ENCODE measurements at places on chromosomes 1 and 21.
A peak's percentile ranks its signal among the peaks of the same experiment; 100 is the strongest.

DNA sequence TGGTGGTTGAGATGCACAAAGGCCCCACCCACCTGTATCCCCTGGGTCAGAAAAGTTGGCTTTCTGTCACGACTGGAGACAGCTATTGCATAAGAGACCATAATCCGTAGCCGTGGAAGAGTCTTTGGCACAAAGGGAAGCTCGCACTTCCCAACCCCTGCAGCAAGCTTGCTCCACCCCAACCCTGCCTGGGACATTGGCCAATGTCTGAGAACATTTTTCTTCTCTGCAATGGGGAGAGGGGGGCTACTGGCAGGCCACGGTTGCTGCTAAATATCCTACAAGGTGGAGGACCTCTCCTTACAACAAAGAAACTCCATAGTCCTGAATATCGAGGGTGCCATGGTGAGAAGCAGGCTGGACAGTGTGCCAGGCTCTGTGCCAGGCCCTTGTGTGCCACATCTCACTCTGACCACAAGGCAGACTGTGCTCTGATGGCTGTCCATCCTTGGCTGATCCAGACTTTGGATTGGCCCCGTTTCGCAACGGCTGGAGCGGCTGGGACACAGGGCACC, 104.1 kb downstream of the CSMD2 start:
- DNase-seq = no peak

GRCh38 chr1:97270508-97271307, 549.1 kb downstream of the PTBP2 start:
- no peak for DNase-seq

- no peak for DNase-seq
Measured at GRCh38 chr21:45951676-45952075, 29.9 kb upstream of the COL6A1 start.

- DNase-seq = peak; percentile 80
Measured at GRCh38 chr1:25609921-25610320, 6.7 kb upstream of the MAN1C1 start.

DNA sequence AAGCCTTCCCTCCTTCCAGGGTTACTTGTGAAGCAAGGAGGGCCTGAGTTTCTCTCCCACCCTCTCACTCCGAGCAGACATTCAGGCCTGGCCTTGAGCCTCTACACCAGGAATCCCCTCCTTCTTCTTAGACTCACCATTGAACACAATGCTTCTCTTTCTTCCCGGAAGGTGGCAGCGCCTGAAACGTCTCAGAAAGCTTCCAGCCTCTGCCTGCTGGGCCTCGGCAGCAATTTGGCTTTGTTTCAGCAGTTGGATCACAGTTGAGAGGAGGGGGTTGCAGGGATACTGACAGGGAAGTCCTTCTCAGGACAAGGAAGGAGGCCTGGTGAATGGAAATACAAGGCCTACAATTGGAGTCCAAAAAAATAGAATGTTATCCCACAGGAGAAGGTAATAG, 6.3 kb downstream of the CLDN8 start:
- DNase-seq = peak; percentile 40

GRCh38 chr1:41920658-41921057, 1.9 kb upstream of the HIVEP3 start:
- DNase-seq = no peak

- DNase-seq = peak; percentile 65
Measured at GRCh38 chr1:53107570-53108322, 34.7 kb downstream of the SLC1A7 start.

DNA sequence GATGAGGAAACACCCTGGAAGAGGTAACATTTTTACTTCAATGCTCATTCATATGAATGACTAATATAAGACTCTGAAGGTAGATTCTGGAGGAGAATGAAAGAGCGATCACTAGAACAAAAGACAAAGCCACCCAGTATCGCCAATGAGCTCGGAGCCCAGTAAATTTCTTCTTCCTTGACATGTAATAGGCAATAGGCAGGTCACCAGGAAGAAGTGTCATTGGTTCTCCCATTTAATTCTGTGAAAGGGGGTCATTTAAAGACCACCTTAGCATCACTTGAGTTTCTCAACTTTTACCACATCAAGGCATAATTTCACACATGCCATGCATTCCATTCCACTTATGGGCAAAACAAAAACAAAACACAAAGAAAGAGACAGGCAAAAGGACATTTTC, 7.9 kb downstream of the TNFSF18 start:
- DNase-seq = peak; percentile 35

GRCh38 chr1:207248544-207249198, 72.8 kb upstream of the CD55 start:
- no peak for DNase-seq
